ENCODE measurements at places on chromosomes 1 and 21.

- peak; percentile 35 for DNase-seq
These were observed 35.8 kb downstream of the EVI5 start for GRCh38 chr1:92749024-92749634.

DNA sequence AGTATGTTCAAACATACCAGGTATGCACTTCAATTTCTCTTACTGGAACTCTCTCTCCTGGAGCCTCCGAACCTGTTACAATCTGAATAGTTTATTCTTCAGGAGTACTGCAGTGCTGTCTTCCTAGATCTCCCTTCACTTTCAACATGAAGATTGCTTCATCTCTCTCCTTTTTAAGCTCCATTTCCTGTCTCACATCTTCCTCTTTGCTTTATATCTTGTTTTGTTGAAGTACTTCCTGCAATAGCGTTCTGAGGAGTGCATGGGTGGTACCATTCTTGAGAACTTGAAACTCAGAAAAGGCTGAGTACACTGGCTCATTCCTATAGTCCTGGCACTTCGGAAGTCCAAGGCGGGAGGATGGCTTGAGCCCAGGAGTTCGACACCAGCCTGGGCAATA, 15.7 kb upstream of the C1orf146 start:
- DNase-seq: no peak

GRCh38 chr1:69195136-69195535, 372.6 kb upstream of the LRRC7 start:
- DNase-seq: no peak

GRCh38 chr1:44327679-44328491, 27.2 kb downstream of the ERI3 start:
- peak; percentile 100 for DNase-seq

DNA sequence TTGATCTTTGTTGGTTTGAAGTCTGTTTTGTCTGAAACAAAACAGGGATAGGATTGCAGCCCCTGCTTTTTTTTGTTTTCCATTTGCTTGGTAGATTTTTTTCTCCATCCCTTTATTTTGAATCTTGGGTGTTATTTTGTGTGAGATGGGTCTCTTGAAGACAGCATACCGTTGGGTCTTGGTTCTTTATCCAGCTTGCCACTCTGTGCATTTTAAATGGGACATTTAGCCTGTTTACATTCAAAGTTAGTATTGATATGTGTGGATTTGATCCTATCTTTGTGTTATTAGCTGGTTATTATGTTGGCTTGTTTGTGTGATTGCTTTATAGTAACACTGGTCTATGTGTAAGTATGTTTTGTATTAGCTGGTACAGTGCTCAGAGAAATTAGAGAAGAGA, 40.9 kb downstream of the GIPC2 start:
- DNase-seq: no peak

- DNase-seq: no peak
These were observed 2.4 kb upstream of the ELF3 start for GRCh38 chr1:202007805-202008489.

DNA sequence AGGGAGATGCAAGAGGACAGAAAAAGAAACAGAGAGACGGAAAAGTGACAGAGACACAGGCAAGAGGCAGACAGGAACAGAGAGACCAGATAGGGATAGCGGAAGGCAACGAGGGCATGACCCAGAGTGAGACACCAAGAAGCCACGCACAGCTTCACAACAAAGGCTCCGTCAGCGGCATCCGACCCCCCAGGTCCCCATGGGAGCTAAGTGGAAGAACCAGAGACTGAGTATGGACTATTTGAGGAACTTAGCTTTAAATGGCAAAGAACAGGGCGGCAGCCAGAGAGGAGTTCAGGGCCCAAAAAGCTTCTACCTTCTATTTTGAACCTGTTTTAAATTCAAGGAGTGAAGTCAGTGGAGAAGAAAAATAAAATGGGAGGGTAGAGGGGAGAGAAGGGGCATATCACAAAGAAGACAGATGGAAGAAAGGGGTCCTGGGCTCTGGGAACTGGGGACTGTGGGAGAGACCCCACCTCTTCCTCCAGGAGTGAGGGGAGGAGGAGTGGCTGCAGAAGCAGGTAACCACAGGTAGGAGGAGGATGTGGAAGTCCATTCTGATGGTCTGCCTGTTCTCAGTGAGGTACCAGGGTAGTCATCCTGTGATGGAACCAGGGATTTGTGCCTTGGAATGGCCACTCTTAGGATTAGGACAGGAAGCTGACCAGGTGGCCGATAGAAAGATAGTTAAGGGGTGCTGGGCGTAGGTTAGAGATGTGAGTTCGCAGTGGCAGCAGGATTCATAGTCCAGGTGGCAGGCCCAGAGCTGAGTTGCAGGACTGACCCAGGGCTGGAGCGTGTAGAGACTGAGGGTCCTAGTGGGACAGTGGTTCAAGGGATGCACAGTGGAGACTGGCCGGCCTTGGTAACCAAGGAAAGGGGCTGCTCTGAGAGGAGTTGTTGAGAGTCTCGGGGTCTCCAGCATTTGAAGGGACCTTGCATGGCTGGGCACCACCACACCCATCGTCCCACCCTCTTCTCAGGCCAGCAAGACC, 37.7 kb downstream of the CSMD2 start:
- DNase-seq: no peak

DNA sequence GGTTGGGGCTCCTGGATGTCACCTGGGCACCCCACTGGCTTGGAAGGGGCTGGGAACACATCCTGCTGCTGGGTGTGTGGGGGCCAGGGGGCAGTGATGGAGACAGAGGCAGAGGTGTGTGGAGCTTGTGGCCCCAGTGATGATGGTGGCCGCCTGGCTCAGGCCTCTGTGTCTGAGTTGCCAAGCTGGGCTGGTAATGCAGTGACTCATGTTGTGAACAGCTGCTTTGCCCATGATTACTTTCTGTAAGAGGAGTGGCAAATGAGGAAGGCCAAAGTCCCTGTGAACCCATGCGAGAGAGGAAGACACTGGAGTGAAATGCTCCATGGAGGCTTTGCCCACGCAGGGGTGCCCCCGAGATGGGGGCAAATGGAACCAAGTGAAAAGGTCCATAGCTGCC, 86.8 kb downstream of the KCNJ6 start:
- DNase-seq: no peak

DNA sequence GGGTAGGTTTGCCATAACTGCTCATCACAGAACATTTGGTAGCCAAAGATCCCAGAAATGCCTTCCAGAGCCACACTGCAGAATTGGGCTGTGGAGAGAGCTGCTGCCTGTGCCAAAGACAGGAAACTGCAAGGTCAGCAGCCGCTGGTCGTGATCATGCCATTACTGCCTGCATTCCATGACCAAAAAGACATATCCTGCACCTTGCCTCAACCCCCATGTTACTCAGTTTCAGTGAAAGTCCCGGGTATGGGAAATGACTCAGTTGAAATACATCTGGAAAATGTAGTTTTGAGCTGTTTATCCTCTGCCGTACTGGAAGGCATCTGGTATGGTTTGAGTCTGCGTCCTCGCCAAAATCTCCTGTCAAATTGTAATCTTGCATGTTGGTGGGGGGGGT, 161.7 kb downstream of the FCRL5 start:
- DNase-seq: peak; percentile 3

GRCh38 chr1:47147047-47147785, 10.0 kb downstream of the CYP4A22 start:
- no peak for DNase-seq

DNA sequence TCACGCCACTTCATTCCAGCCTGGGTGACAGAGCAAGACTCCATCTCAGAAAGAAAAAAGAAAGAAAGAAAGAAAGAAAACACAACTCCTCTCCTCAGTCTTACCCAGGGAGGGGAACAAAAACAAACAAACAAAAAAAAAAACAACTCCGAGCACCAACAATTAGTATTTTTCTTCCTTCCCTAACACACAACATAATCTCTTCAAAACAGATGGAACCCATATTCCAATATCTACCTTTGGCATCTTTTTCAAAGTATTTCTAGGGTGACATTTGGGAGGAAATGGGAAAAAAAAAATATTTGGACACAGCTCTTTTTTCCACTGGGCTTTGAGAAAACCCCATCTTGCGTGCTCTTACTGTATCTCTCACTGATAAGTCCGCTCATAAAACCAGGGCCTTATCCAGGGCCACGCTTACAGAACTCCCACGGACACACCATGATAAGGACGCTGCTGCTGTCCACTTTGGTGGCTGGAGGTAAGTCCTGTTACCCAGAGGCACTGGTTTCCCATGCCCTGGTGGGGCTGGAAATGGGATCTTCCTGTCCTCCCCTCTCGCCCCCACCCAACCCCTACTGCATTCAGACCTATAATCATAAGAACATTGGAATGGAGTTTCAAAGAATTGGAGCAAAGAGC, at the start of gene CELA2A:
Gene CELA2A, plus strand, starts transcription at position 420 of the 642 bp plus-strand sequence. Its CDS starts 22 bp downstream, at position 442.
- DNase-seq: no peak

All from AG09319 (cell line).